KG1 (cell line): ENCODE measurements at places on chromosomes 4 and X.

- no peak for DNase-seq
Observed at GRCh38 chr4:113700602-113701150, 60.9 kb downstream of the CAMK2D start.

- no peak for DNase-seq
Observed at GRCh38 chrX:85203461-85203970, 40.1 kb downstream of the SATL1 start.

DNA sequence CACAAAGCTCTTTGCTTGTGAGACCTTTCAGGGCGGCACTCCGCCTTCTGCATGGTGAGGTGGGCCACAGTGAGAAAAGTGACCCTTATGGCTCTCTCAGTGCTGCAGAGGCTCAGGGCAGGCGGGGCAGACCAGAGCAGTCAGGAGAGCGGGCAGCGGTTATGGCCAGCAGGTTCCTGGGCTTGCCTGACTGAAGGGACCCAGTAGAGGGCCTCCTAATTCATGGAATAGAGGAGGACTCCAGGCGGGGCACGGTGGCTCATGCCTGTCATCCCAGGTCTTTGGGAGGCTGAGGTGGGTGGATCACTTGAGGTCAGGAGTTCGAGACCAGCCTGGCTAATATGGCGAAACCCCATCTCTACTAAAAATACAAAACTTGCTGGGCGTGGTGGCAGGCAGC lies 91.4 kb downstream of the CLNK start:
- no peak for DNase-seq

- DNase-seq = no peak
Observed at GRCh38 chr4:180296036-180296599, 1947.1 kb upstream of the TENM3 start.

- DNase-seq = no peak
Observed at GRCh38 chrX:153944140-153944799, at the start of gene RENBP. TSS of gene RENBP (minus strand) at chrX:153944643. CDS start at chrX:153944610, 33 bp downstream.
